ENCODE measurements at places on chromosomes 6 and 20. TPM values are rescaled to one million over a fixed set of nuclear protein-coding genes. Genes with fewer than 3 reads are reported as not detected.

LKAAEAR1 gene
- total RNA-seq: not detected

ANGPT4 gene
- not detected for total RNA-seq

USP49 gene
- total RNA-seq: 1.2 TPM

LYRM2 gene
- total RNA-seq: 33.0 TPM

MAP7 gene
- total RNA-seq: 2.1 TPM

WFDC12 gene
- not detected for total RNA-seq

TULP1 gene
- not detected for total RNA-seq

PREP gene
- total RNA-seq: 23.0 TPM

UNC5CL gene
- 0.40 TPM for total RNA-seq

OOEP gene
- total RNA-seq: not detected

HLA-DPA1 gene
- total RNA-seq: 34.1 TPM

TINAG gene
- 0.16 TPM for total RNA-seq

GFRAL gene
- total RNA-seq: not detected

TRIM31 gene
- total RNA-seq: not detected

SCRT2 gene
- total RNA-seq: not detected

KCNG1 gene
- total RNA-seq: 0.32 TPM

SALL4 gene
- total RNA-seq: 0.03 TPM

MCHR2 gene
- not detected for total RNA-seq

FAXC gene
- total RNA-seq: not detected

BPIFB1 gene
- not detected for total RNA-seq

GGTLC1 gene
- total RNA-seq: not detected

PLA2G7 gene
- total RNA-seq: 0.27 TPM

CAGE1 gene
- not detected for total RNA-seq

MAP1LC3A gene
- total RNA-seq: 107 TPM

ISM1 gene
- total RNA-seq: 1.5 TPM

TOMM6 gene
- 218 TPM for total RNA-seq

PTCHD4 gene
- total RNA-seq: 0.81 TPM

HLA-DRB5 gene
- total RNA-seq: 17.7 TPM

OR2J2 gene
- total RNA-seq: not detected

VARS1 gene
- 22.1 TPM for total RNA-seq

C6orf58 gene
- not detected for total RNA-seq

SYCP2 gene
- 0.94 TPM for total RNA-seq

GDAP1L1 gene
- total RNA-seq: not detected

MLN gene
- not detected for total RNA-seq

SIRPA gene
- total RNA-seq: 19.5 TPM

MTHFD1L gene
- total RNA-seq: 2.9 TPM

POM121L2 gene
- not detected for total RNA-seq

SNAI1 gene
- total RNA-seq: 0.81 TPM

IMPG1 gene
- total RNA-seq: not detected

ZSWIM3 gene
- total RNA-seq: 1.4 TPM

TCF21 gene
- total RNA-seq: 4.1 TPM

ZC3H12D gene
- total RNA-seq: 0.51 TPM

SPDEF gene
- not detected for total RNA-seq

SMPDL3A gene
- total RNA-seq: 3.7 TPM

TPD52L1 gene
- total RNA-seq: 43.5 TPM

PRPH2 gene
- total RNA-seq: 0.30 TPM

PRR18 gene
- total RNA-seq: not detected

PPP1R14C gene
- 131 TPM for total RNA-seq

MEI4 gene
- 0.73 TPM for total RNA-seq

NKX2-4 gene
- not detected for total RNA-seq

BMP5 gene
- 2.4 TPM for total RNA-seq

FAM83C gene
- not detected for total RNA-seq

UST gene
- total RNA-seq: 3.9 TPM

BMP2 gene
- 2.5 TPM for total RNA-seq

NFYA gene
- 9.5 TPM for total RNA-seq

Measured in Right ventricle myocardium superior (tissue), 1 donor.